GDM1 (cell line): ENCODE measurements at places on chromosomes 3 and 15.

GRCh38 chr3:81643721-81644120 is 117.7 kb downstream of the GBE1 start:
- DNase-seq, result peak; percentile 15

DNA sequence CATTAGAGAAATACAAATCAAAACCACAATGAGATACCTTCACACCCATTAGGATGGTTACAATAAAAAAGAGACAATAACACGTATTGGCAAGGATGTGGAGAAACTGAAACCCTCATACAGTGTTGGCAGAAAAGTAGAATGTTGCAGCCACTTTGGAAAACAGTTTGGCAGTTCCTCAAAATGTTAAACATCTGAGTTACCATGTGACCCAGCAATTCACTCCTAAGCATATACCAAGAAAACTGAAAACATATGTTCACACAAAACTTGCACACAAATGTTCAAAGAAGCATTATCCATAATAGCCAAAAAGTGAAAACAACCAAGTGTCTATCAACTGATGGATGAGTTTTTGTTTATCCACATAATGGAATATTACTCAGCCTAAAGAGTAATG is 166.9 kb upstream of the FAM3D start:
- no peak for DNase-seq

GRCh38 chr3:116579840-116580239 is 129.7 kb upstream of the TUSC7 start:
- DNase-seq, result no peak

- peak; percentile 59 for DNase-seq
Observed at GRCh38 chr3:122233101-122233952, 49.9 kb downstream of the CASR start.

DNA sequence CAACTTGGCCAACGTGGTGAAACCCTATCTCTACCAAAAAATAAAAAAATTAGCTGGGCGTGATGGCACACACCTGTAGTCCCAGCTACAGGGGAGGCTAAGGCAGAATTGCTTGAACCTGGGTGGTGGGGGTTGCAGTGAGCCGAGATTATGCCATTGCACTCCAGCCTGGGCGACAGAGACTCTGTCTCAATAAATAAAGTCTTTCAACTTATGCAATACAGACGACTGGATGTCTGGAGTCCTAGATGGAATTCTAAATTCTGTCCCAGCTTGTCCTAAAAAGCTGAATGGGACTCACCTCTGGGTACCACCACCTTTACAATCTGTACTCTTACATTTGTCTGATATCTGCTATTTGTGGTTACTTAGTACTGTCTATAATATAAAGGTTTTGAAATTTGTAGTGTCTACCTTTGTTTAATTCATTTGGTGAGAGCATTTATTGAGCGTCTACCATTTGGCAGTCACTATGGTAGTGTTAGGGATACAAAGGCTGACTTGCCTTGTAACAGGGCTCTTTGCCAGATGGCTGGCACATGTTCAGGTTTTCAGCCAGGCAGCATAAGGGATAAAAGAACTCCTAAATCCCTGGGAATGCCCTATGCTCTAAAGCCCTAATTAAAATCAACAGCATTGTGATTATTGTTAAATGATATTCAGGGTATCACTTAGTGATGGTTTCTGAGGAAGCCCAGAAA is 7.2 kb upstream of the ZNF609 start:
- no peak for DNase-seq

DNA sequence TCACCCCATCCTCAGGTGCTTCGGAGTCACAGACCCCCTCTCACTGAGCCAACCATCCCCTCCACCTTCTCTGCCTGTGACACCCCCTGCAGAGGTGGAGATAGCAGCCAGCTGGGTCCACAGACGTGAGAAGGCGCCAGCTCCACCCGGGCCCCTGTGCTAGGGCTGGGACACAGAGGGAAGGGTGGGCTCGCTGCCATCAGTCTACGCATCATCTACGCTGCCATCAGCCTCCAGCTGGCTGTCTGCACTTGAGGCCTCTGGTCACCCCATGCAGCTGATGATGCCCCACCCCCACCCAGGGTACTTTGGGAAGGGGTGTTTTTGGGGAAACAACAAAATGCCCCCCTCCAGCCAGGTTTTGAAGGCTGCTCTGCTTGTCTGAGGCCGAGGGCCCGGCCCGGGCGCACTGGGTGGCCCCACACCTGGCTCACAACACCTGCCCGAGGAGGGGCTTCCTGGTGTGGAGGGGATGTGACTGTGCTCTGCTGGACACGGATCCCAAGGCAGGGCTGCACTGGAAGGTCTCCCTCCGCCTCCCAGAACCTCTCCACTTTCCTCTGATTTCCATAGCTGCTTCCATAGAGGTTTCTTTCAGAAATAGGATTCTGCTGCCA is 163.4 kb upstream of the IQSEC1 start:
- DNase-seq, result no peak

GRCh38 chr15:99410477-99410876 is 155.3 kb upstream of the MEF2A start:
- no peak for DNase-seq

DNA sequence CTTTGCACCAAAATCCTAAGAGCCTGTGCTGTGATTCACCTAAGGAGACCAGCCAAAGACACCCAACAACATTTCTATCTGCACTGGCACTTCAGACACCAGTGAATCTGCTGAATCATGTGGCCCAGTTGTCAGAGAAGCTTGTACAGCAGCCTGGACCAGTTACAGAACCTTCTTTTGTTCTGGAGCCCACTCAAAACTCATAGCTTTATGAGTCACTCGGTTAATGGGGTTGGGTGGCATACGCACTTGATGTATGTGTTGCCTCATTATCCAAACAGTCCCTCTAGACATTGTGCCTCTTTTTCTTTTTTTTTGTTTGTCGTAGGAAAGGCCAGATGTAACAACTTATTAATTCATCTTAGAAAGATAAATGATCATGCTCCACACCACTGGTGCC is 25.6 kb upstream of the GOLGA6L2 start:
- no peak for DNase-seq

GRCh38 chr15:80436511-80437307 is 32.5 kb downstream of the ARNT2 start:
- no peak for DNase-seq
